Left forelimb (tissue), 1 donor: ENCODE measurements at places on chromosomes 5 and 9.

DNA sequence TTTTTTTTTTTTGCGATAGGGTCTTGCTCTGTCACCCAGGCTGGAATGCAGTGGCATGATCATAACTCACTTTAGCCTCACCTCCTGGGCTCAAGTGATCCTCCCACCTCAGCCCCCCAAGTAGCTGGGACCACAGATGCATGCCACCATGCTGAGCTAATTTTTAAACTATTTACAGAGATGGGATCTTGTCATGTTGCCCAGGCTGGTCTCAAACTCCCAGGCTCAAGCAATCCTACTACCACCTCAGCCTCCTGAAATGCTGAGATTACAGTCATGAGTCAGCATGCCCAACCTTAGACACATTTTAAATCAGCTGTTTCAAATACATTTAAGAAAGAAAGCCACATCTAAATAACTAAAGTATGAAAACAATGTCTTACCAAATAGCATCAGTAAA is 439.0 kb downstream of the EBF1 start:
- DNase-seq, result no peak

GRCh38 chr5:142881076-142881783 is 111.1 kb downstream of the ARHGAP26 start:
- no peak for DNase-seq

DNA sequence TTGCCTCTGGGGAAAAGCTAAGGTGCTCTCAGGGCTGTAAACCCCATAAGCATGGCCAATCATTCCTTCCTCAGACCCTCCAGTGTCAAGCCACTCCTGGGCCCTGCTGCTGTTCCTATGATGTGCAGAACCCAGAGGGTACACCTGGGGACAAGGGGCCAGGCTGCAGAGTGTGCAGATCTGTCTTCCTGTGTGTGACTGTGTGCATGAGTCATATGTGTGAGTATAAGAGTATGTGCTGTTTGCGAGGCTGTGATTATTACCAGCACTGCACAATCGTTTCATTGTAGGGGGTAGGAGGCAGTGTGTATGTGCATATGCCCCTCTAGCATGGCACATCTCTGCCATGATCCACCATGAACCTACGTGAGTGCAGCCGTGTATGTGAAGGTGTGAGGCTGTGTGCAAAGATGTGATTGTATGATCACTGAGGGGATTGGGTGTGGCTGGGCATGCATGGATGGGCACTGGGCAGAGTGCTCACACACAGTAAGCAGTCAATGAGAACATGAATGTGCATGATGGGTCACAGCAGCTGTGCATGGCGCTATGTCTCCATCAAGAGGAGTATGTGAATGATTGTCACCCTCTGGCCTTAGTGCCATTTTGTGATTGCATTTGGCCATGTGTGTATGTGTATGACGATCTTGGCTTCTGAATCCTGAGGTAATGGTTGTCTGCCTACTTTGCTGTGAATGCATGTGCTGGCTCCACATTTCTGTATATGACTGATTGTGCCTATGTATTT is 2.4 kb upstream of the OR1K1 start:
- DNase-seq, result no peak

- no peak for DNase-seq
Measured at GRCh38 chr5:139376364-139376763, 6.7 kb downstream of the SLC23A1 start.

DNA sequence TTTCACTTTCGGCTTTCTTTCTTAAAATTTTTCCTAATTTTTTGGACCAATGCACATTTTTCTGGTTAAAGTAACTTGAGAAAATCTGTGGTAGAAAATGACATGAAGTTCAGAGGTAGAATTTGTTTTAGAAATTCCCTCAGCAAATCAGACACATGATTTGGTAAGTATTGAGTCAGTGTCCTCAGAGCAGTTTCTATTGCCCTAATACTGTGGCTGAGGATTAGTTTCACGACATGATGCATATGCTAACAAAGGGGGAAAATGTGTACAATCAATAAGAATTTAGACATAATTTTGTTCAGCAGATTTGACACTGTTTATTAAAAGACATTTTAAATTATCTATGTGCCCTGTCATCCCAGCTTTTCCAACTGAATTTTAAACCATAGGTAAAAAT is 56.2 kb upstream of the GCNT4 start:
- DNase-seq, result no peak

- no peak for DNase-seq
Measured at GRCh38 chr9:93280661-93281259, 96.8 kb downstream of the WNK2 start.

GRCh38 chr9:69653261-69653660 is 18.9 kb downstream of the APBA1 start:
- no peak for DNase-seq

DNA sequence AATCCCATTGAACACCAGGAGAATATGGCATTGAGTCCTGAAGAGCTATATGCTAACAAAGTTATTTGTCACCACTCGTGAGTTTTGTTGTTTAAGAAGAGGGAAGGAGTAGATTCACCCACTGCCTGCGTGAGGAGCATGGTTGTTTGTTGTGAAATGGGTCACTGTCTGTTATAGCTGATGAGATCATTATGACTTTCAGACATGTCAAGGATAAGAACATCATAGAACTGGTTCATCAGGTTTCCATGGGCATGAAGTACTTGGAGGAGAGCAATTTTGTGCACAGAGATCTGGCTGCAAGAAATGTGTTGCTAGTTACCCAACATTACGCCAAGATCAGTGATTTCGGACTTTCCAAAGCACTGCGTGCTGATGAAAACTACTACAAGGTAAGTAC is 76.9 kb downstream of the SYK start:
- DNase-seq, result no peak

GRCh38 chr5:30324083-30324482 is 869.4 kb upstream of the CDH6 start:
- DNase-seq, result no peak

- DNase-seq, result no peak
Measured at GRCh38 chr5:115815693-115816225, 700 bp downstream of the CDO1 start.

DNA sequence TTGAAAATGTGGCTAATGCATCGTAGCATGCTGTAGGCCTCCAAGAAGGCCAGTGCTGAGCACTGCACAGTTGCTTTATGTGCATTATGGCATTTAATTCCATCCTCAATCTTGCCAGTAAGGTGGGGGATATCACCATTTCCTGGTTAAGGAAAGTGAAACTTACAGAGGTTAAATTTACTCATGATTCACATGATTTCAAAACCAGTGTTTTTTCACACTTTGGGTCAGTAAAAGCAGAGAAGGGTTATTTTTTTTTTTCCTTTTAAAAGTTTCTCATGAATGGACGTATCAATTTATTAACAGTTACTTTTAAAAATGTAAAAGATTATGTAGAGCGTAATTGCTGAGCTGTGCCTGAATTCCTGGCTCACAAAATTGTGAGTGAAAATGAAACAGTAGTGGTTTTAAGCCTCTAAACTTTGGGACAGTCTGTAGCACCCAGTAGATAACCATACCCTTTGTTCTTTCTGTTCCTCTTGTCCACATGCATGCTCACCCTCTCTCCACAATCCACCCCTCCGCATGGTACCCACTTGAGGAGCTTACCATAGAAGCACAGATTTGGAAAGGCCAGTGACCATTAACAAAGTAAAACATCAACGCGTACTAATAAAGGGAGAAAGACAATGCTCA is 21.2 kb downstream of the MAST4 start:
- DNase-seq, result no peak

- no peak for DNase-seq
Measured at GRCh38 chr5:68225188-68225910, 9.8 kb downstream of the PIK3R1 start.

GRCh38 chr9:138122676-138123075 is 245.1 kb downstream of the CACNA1B start:
- no peak for DNase-seq

- no peak for DNase-seq
Measured at GRCh38 chr9:27108981-27109541, at the start of gene TEK. Gene TEK (plus strand): TSS chr9:27109225. CDS start chr9:27109591, 366 bp downstream.

DNA sequence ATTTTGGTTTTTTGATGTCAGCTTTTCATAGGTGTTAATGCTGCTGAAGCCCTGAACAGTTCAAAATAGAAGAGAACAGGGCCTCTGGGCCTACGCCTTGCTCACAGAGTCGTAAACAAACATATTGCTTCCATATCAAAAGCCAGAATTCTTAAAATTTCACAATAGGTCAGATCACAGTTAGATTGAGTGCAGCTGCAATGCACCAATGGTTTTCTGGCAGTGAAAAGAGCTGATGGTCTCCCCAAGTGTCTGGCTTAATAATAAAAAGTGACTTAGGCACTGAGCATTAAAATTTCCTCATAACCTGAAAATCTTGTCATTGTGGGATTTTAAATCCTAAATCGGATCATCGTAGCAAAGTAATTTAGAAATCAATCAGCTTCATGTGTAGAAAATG is 493.0 kb downstream of the CAAP1 start:
- DNase-seq, result no peak

GRCh38 chr9:87703636-87704276 is 22.2 kb upstream of the CTSL start:
- DNase-seq, result no peak

- DNase-seq, result no peak
Measured at GRCh38 chr9:128901822-128902221, 19.0 kb upstream of the PHYHD1 start.

GRCh38 chr9:136058084-136058483 is 37.0 kb downstream of the NACC2 start:
- DNase-seq, result no peak

- DNase-seq, result no peak
Measured at GRCh38 chr9:111683392-111683791, 22.0 kb downstream of the GNG10 start.

GRCh38 chr5:90408571-90409317 is 812 bp downstream of the CETN3 start:
- DNase-seq, result no peak

DNA sequence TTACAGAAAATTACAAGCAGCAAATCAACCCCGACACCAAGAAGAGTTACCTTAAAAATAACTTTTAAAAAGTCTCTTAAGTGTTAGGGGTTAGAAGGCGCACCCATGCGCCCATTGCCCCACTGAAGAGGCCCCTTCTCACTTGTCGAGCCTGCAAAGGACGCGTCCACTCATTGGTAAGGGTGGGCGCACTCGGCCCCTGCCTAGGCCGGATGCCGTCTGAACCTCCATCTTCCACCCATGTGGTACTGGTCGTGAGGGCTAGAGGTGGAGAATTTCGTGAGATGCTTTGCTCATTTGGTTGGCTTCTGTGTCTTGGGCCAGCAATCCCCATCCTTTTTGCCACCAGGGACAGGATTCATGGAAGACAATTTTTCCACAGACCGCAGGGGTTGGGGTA is 27.5 kb upstream of the LRRC14B start:
- DNase-seq, result no peak

- no peak for DNase-seq
Measured at GRCh38 chr9:131275332-131276093, 797 bp downstream of the FAM78A start.

DNA sequence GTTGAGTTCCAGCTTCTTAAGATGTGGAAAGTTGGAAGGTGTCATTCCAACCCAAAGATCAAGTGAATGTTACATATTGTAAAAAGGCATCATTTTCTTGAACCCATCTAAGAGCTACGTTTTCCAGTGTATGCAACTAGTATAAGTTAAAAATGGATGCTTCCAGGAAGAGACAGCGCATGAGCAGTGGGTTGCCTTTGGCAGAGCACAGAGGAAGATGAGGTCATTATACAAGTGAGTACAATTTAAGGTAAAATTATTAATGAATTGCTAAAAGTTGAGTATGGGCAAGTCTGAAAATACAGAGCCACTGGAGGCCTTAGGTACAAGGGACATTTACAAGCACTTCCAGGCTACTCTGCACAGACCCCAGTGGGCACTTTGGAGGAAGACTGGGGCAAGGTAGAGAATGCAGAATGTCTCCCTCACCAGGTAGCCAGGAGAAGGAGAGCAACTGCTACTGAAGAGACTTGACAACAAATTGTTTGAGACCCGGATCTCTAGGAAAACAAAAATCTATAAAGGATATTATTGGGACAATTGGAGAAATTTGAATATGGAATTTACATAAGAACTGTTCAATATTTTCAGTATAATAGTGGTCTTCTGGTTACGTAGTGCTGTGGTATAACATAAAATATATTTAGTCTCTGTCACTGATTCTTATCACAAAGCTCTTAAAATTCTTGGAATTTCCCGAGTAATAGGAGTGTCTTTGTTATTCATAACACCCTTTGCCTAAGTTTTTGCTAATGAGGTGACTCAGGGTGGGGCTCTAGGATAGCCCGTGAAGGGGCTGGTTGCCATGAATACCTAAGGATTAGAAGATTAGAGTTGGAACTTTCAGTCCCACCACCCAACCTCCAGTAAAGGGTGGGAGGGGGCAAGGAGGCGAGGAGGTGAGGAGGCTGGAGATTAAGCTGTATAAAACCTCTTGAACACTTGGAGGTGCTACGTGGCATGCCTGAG is 129.9 kb upstream of the FER start:
- no peak for DNase-seq

DNA sequence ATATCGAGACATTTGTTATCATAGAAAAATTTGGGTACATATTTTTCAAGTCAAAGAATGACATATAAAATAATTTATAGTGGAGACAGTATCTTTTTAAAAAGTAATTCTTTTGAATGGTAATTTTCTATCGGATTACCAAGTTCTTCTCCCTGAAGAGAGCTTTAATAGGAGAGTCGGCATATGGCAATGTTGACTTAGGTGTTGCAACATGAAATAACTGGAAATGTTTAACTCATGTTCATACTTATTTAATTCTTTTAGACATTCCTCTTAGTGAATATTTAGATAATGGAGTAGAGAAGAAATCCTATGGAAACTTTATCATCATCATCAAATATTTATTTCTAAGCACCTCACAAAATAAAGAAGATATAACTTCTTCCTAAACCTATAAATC is 118.2 kb upstream of the CTNND2 start:
- no peak for DNase-seq

DNA sequence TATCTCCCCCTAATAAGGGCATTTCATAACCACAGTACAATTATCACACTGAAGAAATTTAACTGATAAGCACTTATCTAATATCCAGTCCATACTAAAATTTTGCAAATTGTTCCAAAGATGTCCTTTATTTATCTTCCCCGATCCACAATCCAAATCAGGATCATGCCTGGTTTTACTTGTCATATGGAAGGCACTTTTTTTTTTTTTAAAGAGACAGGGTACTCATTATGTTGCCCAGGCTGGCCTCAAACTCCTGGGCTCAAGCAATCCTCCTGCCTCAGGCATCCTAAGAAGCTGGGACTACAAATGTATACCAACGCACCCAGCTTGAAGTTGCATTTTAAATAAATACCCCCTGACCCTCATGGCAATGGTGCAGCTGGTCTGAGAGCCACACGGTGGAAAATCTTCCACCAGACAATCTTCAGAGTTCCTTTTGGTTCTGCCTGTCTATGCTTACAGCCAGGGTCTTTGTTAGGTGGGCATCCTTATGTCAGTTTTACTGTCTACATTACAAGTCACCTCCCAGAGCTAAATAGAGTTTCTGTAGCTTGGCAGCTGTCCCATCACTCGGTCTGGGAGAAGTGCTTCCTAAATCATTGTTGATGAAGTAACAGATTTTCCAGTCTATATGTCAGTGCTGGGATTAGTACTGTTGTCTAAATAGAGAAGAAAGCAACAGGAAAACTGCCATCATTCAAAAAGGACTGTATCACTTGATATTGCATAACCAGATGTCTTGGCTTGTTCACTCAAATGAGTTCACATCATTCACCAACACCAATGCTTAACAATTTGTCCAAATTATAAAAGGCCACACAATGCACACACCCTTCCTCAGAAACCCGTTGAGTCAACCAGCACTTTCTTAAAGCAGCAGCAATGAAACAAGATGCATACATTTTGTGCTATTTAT is 26.4 kb downstream of the PTPN3 start:
- no peak for DNase-seq

GRCh38 chr9:131366761-131367401 is 27.0 kb upstream of the PRRC2B start:
- no peak for DNase-seq
